ENCODE measurements at places on chromosomes 11 and 22.

- peak; percentile 9 for DNase-seq
Measured at GRCh38 chr11:7548659-7549274, 35.0 kb downstream of the PPFIBP2 start.

DNA sequence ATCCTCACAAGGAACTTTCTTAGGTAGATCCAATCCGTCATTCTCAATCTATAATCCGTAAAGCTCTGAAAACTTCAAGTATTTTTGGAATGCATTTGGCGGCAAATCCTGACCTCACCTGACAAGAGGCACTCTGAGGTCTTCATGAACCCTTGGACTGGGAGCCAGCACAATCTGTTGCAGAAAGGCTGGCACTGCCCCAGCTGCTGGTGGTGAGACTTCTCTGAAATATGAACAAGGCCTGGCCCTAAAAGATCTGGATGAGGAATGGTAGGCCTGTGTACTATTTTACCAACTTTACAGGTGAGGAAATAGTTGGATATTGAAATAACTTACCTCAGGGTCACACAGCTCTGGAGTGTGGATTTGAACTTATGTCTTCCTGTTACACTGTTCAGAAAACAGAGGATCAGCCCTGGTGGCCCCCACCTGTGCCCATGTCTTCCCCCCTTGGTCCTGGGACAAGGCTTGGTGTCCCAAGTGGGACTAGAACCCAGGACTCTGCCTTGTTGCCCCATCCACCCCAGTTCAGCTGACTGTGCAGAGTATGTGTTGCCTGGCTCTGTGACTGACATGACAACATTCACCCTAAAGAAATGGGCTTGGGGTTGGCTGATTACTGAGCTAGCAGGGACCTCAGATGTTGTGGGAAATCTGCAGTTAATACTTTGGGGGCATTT lies 471.4 kb downstream of the MN1 start:
- DNase-seq = no peak

- DNase-seq = no peak
Measured at GRCh38 chr22:50576070-50576469, 2.2 kb downstream of the CPT1B start.

- no peak for DNase-seq
Measured at GRCh38 chr11:124582565-124582964, 12.8 kb downstream of the OR8A1 start.

GRCh38 chr11:3920148-3920852 lies 64.8 kb downstream of the STIM1 start:
- DNase-seq = peak; percentile 71

Measured in stimulated activated CD8-positive, alpha-beta memory T cell treated with anti-CD3 and anti-CD28 coated beads, Interleukin-2, amount 100 ng/mL, for 48 hours (primary cell).